SJSA1 (cell line): ENCODE measurements at places on chromosomes 4 and X. TPM values are rescaled to one million over a fixed set of nuclear protein-coding genes. Genes with fewer than 3 reads are reported as not detected.

The MMGT1 gene
- 32.4 and 39.4 TPM in 2 replicates for total RNA-seq

The GAB3 gene
- 0.95 and 0.97 TPM in 2 replicates for total RNA-seq

The MXRA5 gene
- total RNA-seq = 0.22 and 0.32 TPM in 2 replicates

The GPRASP1 gene
- 0.63 and 0.87 TPM in 2 replicates for total RNA-seq

The FAM47B gene
- not detected in 2 replicates for total RNA-seq

The FANCB gene
- total RNA-seq = 14.4 and 15.0 TPM in 2 replicates

GRCh38 chr4:76752861-76753501, 145.0 kb downstream of the SOWAHB start:
- H3K27me3 ChIP-seq = no peaks in the 10 kb centered on the region
- peak overlapping the region; percentile 85 for H3K27ac ChIP-seq
- peak; percentile 89 for DNase-seq
- H3K4me1 ChIP-seq = peaks cover 54% of the 10 kb centered on the region
- peaks cover 24% of the 10 kb centered on the region for H3K36me3 ChIP-seq
- H3K4me3 ChIP-seq = peak overlapping the region; percentile 13

GRCh38 chrX:154661170-154661569, 7.8 kb upstream of the CTAG2 start:
- H3K36me3 ChIP-seq = no peaks in the 10 kb centered on the region
- no peak for DNase-seq
- no peaks in the 10 kb centered on the region for H3K27me3 ChIP-seq
- H3K27ac ChIP-seq = no peak overlapping the region
- no peak overlapping the region for H3K4me3 ChIP-seq

DNA sequence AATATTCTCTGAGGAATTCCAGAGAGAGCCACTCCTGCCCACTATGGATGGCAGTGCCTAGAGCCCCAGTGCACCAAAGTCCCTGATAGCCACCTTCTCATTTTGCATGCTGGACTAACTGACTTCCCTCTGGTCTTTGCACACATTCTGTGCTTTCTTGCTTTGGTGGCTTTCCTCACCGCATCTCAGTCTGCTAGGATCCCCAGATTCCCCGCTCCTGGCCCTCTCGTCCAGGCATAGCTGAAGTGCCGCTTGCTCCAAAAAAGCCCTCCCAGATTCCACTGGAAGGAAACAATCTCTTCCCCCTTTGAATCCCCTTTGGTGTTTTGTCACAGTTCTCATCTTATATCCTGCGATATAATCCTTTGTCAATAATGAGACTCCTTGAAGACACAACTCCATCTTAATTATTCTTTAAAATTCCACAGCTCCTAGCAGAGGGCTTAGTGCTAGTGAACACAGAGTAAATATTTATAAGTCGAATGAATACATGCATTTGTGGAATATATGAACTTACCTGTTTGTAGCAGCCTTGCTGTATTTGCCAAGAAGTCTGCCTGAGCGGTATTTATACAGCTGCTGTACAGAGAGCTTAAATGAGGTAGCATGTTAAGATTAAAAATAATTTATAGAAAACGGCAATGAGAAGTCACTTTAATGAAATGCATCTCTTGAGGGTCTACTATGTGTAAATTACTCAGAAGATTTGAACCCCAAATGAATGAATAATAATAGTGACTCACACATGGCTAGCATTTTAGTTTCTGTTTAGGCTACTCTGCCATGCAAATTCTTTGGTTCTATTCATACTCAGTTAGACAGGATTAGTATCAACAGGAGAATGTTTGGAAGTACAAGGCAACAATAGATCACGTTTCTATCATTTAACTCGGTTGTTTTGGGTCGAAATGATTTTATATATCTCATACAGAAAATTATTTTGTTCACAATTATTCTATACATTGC, 421.9 kb upstream of the TENM3 start:
- no peaks in the 10 kb centered on the region for H3K36me3 ChIP-seq
- H3K4me1 ChIP-seq = peaks cover 11% of the 10 kb centered on the region
- H3K27ac ChIP-seq = no peak overlapping the region
- H3K4me3 ChIP-seq = no peak overlapping the region

DNA sequence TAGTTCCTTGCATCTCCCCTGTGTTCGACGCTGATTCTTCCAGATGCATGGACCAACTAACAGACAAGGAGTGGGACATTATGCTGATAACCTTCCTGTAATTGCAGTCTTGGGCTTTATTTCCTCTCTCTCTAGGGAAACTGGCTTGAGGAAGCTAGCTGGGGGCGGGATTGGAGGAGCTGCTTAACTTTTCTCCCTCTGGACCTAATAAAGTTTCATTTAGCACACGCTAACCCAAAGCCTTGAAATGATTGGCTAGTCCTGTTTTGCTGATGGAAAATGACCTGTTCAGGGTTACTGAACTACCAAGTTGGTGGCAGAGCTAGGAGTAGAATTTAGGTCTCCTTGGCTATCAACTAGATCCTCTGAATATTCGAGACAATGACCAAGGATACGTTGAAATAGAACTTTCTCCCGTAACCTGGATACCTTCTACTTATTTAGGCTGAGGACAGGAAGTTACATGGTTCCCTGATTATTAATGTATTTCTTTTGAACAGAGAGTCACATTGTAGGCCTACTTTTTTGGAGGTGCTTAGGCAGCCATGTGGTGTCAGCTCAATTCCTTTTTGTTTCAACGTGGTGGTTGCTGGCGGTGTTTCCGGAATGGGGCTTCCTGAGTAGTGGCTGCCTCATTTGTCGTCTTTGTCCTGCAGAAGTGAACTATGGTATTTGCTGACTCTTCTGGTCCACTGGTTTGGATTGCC, 2.0 kb downstream of the PGK1 start:
- H3K27ac ChIP-seq = no peak overlapping the region
- H3K4me1 ChIP-seq = peaks cover 14% of the 10 kb centered on the region

GRCh38 chr4:158669310-158669709, 2.4 kb downstream of the C4orf46 start:
- no peaks in the 10 kb centered on the region for H3K27me3 ChIP-seq
- no peak for DNase-seq
- H3K4me3 ChIP-seq = no peak overlapping the region
- H3K36me3 ChIP-seq = peaks cover 28% of the 10 kb centered on the region

- H3K36me3 ChIP-seq = no peaks in the 10 kb centered on the region
- no peaks in the 10 kb centered on the region for H3K27me3 ChIP-seq
- peaks cover 18% of the 10 kb centered on the region for H3K4me1 ChIP-seq
- no peak for DNase-seq
- no peak overlapping the region for H3K27ac ChIP-seq
Measured at GRCh38 chrX:70437921-70438665, 6.5 kb upstream of the DLG3 start.

DNA sequence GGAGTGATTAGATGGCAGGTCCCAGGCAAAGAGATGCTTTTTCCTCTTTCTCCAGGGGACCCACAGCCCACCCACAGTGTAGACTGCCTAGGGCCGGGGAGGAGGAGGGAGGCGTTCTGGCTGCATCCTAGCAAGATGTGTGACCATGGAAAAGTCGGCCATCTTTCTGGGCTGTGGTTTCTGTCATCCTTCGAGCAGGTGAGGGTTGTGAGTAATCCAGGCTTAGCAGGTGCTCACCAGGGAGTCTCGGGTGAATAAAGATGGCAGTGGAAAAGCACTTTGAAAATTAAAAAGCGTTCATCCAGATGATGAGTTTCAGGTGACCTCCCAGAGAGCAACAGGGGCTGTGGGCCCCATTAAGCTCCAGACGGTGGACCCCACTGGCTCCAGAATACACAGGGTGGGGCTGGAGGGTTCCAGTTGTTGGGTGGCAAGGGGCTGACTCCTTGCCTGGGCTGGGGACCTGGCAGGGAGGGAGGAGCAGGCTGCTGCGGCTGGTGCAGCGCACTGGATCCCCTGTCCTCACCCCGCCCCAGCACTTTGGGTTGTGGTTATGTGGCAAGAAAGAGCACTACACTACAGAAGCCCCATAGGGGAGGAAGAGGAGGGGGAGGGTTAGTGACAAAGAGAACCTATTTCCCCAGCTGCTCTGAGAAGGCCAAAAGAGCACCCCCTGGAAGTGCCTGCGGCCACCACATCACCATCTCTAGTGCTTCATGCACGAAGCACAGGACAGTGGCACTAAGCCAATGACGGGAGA, 23.7 kb downstream of the ELF4 start:
- H3K27me3 ChIP-seq = no peaks in the 10 kb centered on the region
- peaks cover 26% of the 10 kb centered on the region for H3K36me3 ChIP-seq
- H3K4me3 ChIP-seq = no peak overlapping the region

GRCh38 chr4:13543032-13543838, 1.1 kb downstream of the NKX3-2 start:
- H3K27me3 ChIP-seq = no peaks in the 10 kb centered on the region
- peaks cover 10% of the 10 kb centered on the region; the same call in 1 of the 2 replicates for H3K4me1 ChIP-seq
- no peak overlapping the region for H3K27ac ChIP-seq
- DNase-seq = no peak

DNA sequence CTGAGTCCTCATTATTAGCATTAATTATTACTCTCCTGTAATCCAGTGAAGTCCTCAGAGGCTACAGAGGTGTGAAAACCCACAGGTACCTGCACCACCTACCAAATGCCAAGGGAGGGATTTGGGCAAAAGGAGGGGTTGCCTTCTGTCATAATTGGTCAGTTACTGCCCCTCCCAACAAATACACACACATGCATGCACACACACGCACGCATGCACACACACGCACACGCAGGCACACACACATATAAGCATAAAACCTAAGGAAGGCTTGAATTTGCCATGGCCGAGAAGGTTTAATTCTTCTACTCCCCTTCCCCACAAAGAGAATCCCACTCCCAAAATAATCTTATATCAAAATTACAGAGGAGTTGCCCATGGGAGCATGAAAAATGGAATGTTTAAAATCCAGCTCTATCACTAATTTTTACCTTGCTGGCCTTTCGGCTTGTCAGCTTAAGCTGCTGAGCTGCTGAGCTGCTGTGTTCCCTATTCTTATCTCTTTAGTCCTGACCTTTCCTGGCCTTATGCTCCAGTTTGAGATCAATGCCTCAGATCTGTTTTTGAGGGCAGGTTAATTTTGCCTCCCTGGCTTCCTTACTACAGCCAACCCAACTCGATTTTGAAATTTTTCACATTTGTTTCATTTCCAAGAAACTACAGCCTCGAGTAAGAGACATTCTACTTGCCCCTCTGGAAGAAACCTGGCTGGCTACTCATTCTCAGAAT, 95.0 kb downstream of the CAMK2D start:
- no peaks in the 10 kb centered on the region for H3K36me3 ChIP-seq
- no peak for DNase-seq
- H3K27ac ChIP-seq = no peak overlapping the region
- no peaks in the 10 kb centered on the region for H3K4me1 ChIP-seq

- DNase-seq = no peak
- peak overlapping the region; percentile 91 for H3K27ac ChIP-seq
- H3K4me3 ChIP-seq = peak overlapping the region; percentile 68
- H3K27me3 ChIP-seq = no peaks in the 10 kb centered on the region
- H3K4me1 ChIP-seq = peaks cover 26% of the 10 kb centered on the region
Measured at GRCh38 chr4:1871471-1872021, 353 bp downstream of the NSD2 start.

DNA sequence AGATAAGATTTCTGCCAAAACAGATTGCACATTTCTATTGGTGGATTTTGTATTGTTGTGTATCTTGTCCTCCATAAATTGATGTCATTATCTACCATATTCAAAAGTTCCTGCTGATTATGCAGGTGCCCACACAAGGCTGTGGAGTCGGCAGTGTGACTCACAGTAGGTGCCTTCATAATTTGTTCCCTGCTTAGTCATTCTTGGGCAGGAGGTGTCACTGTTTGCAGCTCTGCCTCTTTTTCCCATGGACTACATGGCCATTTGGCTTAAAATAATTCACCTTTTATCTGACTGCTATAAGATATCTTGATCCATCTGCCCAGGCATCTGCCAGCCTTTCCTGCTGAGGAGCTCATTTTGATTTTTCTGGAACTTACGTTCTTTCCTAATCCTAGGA, 33.6 kb upstream of the ENPEP start:
- H3K27ac ChIP-seq = no peak overlapping the region
- no peak for DNase-seq
- no peaks in the 10 kb centered on the region for H3K27me3 ChIP-seq
- H3K36me3 ChIP-seq = no peaks in the 10 kb centered on the region
- H3K4me3 ChIP-seq = no peak overlapping the region

DNA sequence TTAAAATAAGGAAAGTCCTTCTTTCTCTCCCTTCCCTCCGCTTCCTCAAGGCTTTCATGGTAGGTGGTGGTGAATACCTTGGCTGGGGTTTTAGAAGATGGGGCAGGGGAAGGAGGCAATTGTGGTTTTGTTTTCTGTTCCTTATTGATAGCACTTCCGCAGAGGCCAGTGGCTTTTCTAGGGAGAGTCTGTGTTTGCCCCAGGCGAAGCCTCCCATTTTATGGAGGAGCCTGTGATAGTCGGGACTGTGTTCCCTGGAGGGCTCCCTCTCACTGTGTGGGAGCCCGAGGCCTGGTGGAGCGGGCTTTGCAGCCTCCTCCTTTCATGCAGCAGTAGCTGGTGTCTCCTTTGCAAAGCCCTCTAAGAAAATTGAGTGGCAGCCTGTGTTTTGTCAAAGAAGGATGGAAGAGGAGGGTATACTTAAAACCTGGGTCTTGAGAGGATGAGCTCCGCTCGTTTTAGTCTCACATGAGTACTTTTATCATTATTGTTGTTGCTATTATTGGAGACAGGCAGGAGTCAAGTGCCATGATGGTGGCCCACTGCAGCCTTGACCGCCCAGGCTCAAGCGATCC, 29.8 kb upstream of the STOX2 start:
- no peak for DNase-seq
- H3K4me3 ChIP-seq = no peak overlapping the region
- H3K27ac ChIP-seq = no peak overlapping the region
- H3K4me1 ChIP-seq = peaks cover 7% of the 10 kb centered on the region; the same call in 1 of the 2 replicates
- no peaks in the 10 kb centered on the region for H3K36me3 ChIP-seq

DNA sequence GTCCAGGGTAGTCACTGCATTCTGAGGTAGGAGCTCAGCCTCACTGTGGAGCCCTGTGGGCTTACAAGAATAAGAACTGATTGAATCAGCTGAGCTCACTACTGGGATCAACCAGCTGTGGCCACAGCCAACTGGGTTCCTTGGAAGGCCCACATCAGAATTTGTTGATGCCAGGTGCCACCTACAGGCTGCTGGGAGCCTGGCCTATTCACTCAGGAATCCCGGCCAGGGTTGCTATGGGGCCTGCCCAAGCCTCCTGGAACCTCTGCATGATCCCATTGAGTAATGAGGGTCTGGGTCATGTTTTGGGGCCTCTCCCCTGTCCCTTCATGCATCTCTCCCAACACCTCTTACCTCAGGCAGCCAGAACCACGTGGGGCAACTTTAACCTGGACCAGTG, 53.9 kb upstream of the KIAA1210 start:
- H3K36me3 ChIP-seq = no peaks in the 10 kb centered on the region
- DNase-seq = no peak
- no peaks in the 10 kb centered on the region for H3K27me3 ChIP-seq
- no peak overlapping the region for H3K27ac ChIP-seq
- no peak overlapping the region for H3K4me3 ChIP-seq

- no peaks in the 10 kb centered on the region for H3K4me1 ChIP-seq
- no peak for DNase-seq
- no peaks in the 10 kb centered on the region for H3K27me3 ChIP-seq
- H3K27ac ChIP-seq = no peak overlapping the region
- H3K36me3 ChIP-seq = no peaks in the 10 kb centered on the region
Measured at GRCh38 chr4:81376720-81377119, 95.0 kb downstream of the RASGEF1B start.

DNA sequence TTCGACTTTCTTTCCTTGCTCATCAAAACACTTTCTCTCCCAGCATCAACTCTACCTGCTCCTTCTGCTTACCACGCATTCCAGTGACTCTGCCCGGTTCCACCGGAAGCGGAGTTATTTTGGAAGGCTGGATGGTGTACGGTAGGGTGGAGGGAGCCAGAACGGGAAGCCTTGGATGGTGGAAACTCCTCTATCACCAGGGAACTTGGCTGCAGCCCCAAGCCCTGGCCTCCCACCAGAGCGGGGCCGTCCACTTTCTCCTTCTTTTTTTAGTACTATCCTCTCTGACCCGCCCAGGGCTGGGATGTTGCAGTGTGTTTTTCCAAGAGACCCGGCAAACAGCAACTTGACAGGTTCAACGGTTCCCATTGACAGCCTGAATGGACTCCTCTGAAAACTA, 27.6 kb downstream of the ADGRG2 start:
- no peaks in the 10 kb centered on the region for H3K36me3 ChIP-seq
- no peaks in the 10 kb centered on the region for H3K4me1 ChIP-seq
- no peak for DNase-seq
- H3K27ac ChIP-seq = no peak overlapping the region
